WTC11 (cell line): ENCODE measurements at places on chromosomes 4 and X.
A peak's percentile ranks its signal among the peaks of the same experiment; 100 is the strongest.

- DNase-seq, result no peak
Observed at GRCh38 chr4:147737623-147738022, 5.7 kb downstream of the ARHGAP10 start.

- DNase-seq, result no peak
Observed at GRCh38 chr4:54104907-54105306, 4.9 kb downstream of the GSX2 start.

GRCh38 chrX:120456973-120457372 is 12.1 kb downstream of the LAMP2 start:
- no peak for DNase-seq

GRCh38 chrX:55451141-55451540 is 786 bp upstream of the MAGEH1 start:
- no peak for DNase-seq

GRCh38 chrX:69027181-69028005 is 137.9 kb downstream of the PJA1 start:
- no peak for DNase-seq

DNA sequence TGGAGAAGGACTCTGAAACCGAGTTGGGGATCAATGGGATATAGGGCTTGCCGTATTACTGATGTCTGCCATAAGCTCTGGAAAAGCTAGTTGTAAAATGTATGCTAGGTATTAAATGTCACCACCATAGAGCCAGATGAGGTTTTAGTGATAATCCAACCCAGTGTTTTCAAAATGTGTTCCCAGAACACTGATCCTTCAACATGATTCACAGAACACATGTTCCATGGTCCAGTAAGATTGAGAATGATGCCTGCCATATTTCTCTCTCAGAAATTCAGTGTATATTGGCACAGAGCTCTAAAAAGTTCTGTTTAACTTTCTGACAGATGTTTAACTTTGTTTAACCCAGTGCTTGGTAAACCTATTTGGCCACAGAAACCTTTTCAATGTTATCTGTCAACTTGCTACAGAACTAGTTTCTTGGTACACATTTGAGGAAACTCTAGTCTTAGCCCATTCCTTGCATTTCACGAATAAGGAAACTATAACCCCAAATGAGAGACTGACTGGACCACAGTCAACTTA is 160.2 kb downstream of the PALLD start:
- DNase-seq, result no peak

DNA sequence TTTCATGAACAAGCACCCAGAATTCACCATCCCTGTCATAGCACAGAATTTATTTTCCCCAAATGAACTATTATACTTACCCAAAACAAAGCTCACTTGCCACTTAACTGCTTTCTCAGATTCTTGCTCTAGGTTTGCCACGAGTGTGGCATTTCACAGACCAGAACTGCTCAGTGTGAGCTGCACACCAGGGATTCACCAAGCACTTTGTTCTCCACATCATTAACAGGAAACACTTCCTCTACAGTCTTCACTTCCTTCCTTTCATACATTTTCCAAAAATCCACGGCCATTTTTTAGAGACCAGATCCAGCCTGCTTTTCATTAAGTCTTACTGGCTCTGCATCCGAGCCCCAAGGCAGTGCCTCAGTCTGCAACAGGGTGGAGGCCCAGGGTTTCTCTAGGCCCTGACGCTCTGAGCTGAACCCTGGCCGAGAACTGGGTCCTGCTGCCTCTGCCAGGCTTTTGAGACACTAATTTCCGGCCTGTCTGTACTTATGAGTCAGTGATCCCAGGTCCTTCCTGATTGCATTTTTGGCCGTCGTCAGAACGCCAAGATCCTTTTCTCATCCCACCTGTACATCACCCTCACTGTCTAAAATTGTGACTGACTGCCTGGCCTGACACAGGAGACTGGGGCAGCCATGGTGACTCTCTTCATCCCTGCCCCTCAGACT is 67.6 kb upstream of the MTNR1A start:
- DNase-seq, result no peak

GRCh38 chr4:56253666-56254305 is 133.5 kb downstream of the AASDH start:
- no peak for DNase-seq

DNA sequence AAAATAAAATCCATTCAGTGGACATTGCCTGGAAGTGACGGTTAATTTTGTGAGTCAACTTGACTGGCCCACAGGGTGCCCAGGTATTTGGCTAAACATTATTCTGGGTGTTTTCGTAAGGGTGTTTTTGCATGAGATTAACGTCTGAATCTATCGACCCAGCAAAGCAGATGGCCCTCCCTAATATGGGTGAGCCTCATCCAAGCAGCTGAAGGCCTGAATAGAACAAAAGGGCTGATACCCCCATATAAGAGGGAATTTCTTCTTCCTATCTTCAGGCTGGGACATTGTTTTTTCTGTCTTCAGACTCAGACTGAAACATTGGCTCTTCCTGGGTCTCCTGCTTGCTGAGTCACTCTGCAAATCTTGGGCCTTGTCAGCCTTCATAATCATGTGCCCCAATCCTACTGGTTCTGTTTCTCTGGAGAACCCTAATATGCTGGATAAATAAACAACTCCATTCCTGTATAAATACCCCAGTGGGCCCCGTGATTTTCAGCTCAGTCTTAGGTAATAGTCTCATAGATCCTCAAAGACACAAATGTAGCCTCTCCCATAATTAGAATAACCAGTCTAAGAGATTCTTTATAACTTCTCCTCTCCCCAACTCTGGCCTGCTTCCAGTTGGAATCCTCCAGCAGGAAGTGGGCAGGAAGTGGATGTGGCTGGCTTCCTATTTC is 33.1 kb upstream of the DDX3X start:
- DNase-seq, result no peak

GRCh38 chrX:5876984-5877596 is 351.6 kb downstream of the NLGN4X start:
- peak; percentile 31 for DNase-seq

GRCh38 chr4:13547485-13548041 is 3.3 kb upstream of the NKX3-2 start:
- DNase-seq, result peak; percentile 52

- no peak for DNase-seq
Observed at GRCh38 chr4:2905544-2905943, 57.7 kb downstream of the NOP14 start.

- no peak for DNase-seq
Observed at GRCh38 chrX:129694805-129695204, 40.0 kb upstream of the APLN start.

- DNase-seq, result no peak
Observed at GRCh38 chrX:118780509-118780908, 43.1 kb upstream of the ZCCHC12 start.

- no peak for DNase-seq
Observed at GRCh38 chr4:166400270-166400894, 527.3 kb downstream of the TLL1 start.

DNA sequence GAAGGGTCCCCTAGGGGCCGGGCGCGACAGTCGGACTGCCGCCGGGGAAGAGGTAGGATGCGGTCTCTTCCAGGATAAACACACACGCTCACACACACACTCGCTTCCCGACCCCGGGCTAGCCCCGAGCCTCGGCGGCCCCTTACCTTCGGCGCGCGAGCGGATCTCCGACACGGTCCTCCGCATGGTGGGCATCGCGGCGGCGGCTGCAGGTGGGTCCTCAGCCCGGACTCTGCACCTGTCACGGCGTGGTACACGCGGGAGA is 294 bp downstream of the ATP8A1 start:
- peak; percentile 38 for DNase-seq

DNA sequence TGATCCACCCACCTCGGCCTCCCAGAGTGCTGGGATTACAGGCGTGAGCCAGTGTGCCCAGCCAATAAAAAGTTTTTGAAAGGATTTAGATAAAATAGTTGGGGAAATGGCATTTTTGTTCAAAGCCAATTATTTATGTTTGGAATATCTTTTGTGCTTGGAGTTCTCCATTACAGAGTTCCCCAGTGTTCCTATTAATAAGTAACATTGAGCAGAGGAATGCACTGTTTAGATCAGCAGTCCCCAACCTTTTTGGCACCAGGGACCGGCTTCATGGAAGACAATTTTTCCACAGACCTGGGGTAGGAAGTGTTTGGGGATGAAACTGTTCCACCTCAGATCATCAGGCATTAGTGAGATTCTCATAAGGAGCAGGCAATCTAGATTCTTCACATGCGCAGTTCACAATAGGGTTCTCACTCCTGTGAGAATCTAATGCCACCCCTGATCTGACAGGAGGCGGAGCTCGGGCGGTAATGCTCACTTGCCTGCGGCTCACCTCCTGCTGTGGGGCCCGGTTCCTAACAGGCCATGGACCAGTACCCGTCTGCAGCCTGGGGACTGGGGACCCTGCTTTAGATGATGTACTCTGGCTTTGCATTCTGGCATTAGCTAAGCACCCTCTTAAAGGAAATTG is 8.3 kb downstream of the PKD2 start:
- no peak for DNase-seq

- DNase-seq, result no peak
Observed at GRCh38 chr4:83364312-83364711, 29.7 kb upstream of the HPSE start.

DNA sequence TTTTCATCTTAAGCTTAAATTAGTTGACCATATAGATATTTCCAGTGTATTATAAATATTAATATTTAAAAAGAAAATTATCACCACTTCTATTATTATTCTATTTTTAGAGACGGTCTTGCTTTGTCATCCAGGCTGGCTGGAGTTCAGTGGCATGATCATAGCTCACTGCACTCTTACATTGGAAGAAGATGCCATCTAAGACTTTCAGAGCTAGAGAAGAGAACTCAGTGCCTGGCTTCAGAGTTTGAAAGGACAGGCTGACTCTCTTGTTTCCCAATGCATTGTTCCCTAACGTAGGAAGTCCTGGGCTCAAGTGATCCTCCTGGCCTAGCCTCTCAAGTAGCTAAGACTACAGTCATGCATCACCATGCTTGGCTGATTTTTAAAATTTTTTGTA is 75.9 kb downstream of the FIP1L1 start:
- no peak for DNase-seq

DNA sequence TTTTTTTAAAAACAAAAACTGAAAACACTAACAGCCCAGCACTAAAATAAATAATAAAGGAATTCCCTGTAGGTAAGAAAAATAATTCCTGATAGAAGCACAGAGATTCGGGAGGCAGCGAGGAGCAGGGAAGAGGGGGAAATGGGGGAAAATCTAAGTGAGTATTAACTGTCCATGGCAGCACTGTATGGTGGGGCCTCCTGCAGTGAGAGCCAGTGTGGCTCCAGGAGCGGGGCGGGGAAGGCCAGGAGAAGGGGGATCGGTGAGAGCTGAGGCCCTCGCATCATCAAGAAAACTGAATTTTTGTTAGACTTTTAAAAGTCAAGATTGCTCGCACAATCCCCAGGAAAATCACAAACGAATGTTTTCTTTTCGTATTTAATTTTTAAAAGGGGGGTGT is 14.1 kb downstream of the RNF212 start:
- no peak for DNase-seq

DNA sequence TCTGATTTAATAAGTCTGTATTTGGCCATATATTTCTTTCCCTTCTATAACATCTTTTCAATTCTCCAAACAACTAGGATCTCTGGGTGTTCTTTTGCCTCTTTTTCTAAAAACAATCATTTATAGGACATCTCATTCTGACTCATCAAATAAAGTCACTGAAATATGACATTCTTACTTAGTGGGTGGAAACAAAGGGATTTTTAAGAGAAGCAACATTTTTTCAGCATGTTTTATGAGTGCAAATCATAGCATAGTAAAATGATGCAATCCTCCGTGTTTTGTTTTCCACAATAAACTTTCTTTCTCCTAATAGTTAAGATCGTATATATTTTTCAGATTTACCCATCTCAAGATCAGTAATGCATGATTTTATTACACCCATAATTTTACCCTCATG is 179.8 kb downstream of the SPCS3 start:
- DNase-seq, result no peak

DNA sequence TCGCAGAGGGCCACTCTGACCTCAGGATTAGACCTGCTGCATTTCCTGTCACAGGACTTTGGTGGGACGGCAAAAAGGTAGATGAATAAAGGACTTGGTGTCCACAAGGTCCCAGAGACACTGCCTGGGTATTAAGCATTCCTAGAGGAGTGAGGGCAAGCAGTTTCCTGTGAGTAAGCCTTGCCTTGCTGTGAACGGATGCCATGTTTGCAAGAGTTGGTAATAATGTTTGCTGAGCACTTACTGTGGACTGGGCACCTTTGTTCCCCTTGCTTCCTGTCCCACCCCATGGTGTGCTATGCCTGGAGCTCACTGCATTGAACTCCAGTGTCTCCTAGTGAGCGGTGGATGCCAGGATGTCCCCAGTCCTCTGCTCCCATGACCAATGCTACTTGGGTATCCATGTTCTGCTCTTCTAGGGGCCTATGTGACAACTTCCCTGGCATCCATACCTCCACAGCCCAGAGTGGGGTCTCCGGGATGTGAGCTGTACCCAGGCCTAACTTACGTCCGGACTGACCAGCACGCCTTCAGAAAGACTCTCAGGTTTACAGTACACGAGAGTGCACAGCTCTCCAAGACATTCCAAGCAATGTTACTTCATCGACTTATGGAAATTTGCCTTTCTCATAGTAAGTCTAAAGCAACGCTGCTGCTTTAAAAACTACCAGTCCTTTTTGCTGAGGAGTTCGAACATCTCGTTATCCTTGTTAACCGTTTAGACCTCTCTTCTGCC is 95.5 kb upstream of the MSX1 start:
- DNase-seq, result no peak

DNA sequence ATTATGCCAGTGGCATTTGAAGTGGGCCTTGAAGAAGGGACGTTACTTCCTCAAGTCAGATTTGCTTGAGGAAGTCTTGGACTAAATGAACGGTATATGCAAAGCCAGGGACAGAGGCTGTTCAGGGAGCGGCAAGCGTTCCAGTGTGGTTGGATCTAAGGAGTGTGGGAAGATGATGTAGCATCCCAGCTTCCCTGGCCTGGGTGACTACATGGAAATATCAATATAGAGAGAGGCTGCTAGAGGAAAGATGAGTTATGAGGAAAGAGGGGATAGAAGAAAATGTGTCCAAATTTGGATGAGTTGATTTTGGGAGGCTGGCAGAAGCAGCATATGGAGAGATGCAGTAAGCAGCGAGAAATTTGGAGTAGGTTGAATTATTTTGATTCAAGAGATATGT is 432.5 kb upstream of the TENM3 start:
- no peak for DNase-seq

GRCh38 chr4:107519053-107519452 is 201.0 kb downstream of the PAPSS1 start:
- DNase-seq, result peak; percentile 29

- no peak for DNase-seq
Observed at GRCh38 chrX:104854188-104854587, 288.2 kb downstream of the IL1RAPL2 start.

DNA sequence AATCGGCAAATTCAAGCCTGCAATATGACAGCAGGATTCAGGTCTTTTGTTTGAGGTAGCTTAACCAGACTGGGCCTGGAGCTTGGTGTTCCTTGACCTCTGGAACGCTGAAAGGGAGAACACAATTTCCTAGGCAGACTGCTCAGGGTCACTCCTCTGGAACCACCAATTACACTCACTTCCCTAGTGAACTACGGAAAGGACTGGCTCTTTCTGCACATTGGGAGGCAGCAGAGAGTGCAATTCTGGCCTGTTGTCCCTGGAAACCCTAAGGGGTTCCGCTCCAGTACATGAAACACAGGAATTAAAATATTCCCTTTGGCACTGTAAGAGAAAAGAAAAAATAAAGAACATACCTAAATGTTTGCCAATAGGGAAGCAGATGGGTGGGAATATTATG is 58.6 kb downstream of the GPC3 start:
- DNase-seq, result no peak
